Foreskin fibroblast (primary cell): ENCODE measurements at places on chromosomes 13 and 19.

DNA sequence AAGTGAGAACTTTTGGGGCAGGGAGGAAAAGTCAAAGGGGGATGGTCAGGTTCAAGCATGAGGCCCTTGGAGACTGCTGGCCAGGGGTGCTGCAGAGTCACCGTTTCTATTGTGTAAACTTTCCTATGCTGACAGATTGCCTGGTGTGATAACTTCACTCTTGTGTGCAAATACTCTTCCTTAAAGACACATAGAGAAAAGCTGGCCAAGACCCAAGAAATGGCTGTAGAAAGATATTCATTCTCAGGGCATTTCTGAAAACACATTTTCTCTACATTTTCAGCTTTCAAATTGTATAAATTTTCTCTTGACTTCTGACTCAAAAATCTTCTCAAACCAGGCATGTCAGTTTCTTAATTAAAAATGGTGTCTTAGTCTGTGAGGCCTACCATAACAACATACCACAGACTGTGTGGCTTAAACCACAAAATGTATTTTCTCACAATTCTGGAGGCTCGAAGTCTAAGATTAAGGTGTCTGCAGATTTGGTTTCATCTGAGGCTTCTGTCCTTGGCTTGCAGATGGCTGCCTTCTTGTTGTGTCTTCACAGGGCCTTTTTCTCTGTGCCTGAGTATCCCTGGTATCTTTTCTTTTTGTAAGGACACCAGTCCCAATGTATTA, 304.5 kb downstream of the KCNRG start:
- peak; percentile 46 for DNase-seq

DNA sequence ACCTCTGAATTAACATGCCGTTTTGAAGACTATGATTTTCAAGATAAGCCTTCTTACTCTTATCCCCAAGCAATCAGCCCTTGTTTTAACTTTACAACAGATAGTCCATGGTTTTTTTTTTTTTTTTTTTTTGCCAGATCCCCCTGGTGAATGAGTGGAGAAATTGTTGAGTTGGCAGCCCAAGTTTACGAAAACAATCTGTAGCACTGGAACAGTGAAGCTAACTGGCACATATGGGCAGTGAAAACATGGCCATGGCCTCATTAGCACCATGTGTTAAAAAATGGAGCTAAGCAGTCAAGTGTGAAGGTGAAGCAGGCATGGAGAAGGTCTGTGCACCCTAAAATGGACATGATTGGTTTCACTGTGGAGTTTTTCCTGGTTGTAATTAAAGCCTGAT, 812.1 kb upstream of the MIR17HG start:
- no peak for DNase-seq

- DNase-seq, result no peak
Observed at GRCh38 chr13:39273953-39274738, 235.9 kb downstream of the NHLRC3 start.

DNA sequence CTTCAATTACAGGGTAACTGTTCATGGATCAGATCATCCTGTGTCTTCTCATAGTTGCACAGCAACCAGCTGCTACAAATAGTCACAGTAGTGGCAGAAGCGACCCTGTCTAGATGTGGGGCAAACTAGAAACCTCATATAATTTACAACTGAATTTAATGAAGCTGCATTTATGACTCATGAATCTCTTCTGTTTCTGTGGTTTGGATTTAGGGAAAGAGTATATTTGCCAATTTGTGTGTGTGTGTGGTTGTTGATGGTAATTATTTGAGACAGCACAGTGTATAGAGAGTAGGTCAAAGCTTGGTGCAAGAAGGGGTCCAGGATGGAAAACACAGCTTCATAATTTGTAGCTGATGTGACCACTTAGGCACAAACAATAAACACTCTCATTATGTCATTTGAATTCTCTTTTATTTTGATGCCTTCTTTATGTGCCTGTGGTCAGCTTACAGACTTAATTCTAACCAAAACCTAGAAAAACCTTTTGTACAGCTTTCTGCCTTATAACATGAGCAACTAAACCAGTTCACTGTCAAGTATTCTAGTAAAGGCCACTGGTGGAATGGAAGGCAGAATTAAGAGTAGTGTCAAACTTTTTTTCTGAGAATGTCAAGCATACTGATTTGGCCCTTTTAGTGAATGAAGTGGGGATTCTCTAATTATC, 218.1 kb downstream of the TBC1D4 start:
- DNase-seq, result peak; percentile 28

- no peak for DNase-seq
Observed at GRCh38 chr13:31890946-31891345, 140.6 kb upstream of the FRY start.

DNA sequence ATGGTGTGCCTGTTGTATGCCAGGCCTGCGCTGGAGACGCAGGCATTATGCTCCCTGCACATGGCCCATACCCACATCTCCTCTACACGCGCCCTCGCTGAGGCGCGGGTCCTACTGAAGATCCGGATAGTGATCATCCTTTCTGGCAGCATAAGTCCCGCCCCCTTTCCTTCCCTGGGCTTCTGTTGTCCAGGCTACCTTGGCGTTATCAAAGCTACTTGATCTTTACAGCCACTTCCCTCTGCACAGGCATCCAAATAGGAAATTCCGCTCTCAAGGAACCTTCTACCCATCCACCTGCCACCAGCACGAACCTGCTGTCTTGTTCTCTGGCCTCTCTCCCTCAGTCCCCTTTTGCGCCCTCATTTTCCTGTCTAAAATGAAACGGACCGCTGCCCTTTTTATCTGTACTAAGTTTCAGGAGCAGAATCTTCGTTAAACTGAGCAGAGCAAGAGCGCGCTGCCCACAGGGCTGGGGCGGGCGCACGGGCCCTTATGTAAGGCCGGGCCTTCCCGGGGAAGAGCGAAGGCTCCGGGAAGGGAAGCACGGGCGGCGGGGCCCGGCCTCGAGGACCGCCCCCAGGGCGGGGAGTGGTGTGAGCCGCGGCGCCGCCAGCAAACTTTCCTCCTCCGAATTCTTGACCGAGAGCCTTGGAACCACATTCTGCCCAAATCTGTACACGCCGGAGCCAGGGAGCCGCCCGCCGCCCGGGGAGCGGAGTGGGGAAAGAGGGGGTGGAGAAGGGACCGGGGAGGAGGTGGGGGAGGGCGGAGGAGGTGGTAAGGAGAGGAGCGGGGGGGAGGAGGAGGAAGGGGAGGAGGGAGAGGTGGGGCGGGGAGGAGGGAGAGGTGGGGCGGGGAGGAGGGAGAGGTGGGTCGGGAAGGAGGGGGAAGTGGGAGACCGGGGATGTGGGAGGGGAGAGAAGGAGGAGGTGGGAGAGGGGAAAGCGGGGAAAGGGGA, 920 bp upstream of the UBE2L5 start:
- DNase-seq, result peak; percentile 94

DNA sequence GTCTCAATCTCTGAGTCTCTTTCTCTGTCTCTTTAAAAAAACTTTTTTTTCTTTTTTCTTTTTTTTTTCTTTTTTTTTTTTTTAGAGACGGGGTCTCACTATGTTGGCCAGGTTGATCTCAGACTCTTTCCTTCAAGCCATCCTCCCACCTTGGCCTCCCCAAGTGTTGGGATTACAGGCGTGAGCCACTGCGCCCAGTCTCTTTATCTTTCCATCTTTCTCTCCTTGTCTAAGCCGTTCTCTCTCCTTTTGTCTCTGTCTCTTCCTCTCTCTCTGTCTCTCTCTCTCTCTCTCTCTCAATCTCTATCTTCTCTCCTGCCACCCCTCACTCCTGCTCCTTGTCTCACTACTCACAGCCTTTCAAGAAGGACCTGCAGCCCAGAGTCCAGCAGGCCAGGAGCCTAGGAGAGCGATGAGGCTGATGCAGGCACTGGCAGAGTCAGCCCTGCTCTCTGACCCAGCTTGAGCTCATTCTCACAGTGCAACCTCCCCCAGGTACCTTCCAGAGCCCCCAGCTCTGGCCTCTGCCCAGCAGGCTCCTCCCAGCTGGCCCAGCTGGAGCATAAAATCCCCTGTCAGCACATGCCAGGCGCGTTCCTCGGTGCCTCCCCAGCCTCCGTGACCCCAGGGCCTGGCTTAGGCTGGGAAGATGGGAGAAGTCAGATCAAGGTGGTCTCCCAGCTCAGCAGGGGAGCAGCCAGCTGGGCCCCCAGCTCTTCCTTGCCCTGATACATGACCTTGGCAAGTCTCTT, at the start of gene NPHS1:
Gene NPHS1 (minus strand): TSS at position 476 of the 752 bp plus-strand sequence. CDS start 667 bp downstream, outside the sequence.
- no peak for DNase-seq

GRCh38 chr13:43389983-43390382, 366.6 kb downstream of the DNAJC15 start:
- peak; percentile 55 for DNase-seq
